ENCODE measurements at places on chromosomes 6 and 20.
A peak's percentile ranks its signal among the peaks of the same experiment; 100 is the strongest.

- DNase-seq: no peak
Observed at GRCh38 chr6:101760843-101761621, 367.5 kb downstream of the GRIK2 start.

DNA sequence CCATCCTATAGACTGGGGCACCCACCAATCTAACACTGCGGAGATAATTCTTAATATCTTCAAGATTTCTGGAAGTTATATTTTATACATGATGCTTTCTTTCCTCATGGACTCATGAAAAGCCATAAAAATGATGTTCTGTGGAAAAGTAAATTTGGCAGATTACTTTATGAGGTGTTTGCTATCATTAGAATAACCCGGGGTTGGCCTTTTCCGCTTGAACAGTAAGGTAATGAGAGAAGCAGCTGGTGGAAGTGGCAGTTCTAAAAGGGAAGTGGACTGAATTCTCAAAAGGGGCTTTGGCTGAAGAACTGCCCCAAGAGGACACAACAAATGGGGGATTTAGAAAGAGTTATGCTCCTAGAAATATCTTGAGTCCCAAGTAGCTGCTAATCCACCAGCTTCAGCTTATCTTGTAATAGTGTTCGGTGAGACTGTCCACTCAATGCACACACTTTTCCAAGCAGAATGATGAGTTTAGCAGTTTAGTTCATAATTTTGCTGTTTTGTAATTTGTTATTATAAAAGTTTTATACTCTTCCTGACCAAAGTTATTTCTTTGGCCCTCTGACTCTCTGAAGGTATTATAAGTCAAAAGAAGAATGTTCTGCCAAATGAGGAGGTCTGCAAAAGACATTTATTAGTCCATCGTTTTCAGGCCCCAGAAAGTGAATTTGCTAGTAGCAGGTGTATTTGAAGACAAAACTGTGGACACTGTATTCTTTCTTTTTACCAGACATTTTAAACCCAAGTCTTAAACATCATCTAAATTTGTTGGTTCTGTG lies 2.9 kb downstream of the ISM1 start:
- DNase-seq: no peak

GRCh38 chr6:129859524-129859923 lies 1.6 kb downstream of the TMEM244 start:
- no peak for DNase-seq

DNA sequence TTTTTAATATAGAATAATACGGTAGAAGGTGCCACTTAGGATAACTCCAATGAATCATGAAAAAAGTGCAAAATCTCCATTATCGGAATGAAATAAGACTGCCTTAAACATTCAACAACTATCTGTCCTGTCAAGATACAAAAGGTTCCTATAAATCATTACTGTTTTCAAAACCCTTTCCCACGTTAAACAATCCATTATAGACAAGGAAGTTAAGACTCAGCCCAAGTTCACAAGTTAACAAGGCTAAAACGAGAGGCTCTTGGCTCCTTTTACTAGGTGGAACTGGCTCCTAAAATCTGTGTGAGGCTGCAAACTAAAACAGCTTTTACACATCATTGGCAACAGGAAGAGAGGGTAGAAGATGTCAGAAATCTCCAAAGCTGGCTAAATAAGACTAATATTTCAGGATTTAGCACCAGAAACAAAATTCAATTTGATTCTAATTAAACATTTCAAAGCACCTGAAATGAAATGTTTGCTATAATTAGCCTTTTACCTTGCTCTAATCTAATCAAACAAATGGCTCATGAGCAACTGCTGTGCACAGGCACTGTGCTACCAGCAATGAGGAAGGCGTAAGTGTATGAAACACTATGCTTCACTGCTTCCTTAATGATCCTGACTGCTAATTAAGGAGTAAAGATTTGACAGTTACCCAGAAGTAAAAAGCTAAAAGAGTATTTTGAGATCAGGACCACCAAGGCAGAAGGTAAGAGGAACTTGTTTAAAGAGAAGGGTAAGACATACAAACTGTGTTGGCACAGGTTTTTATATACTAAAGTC lies 109.7 kb downstream of the DST start:
- no peak for DNase-seq

GRCh38 chr6:49202924-49203536 lies 260.0 kb downstream of the MMUT start:
- no peak for DNase-seq

DNA sequence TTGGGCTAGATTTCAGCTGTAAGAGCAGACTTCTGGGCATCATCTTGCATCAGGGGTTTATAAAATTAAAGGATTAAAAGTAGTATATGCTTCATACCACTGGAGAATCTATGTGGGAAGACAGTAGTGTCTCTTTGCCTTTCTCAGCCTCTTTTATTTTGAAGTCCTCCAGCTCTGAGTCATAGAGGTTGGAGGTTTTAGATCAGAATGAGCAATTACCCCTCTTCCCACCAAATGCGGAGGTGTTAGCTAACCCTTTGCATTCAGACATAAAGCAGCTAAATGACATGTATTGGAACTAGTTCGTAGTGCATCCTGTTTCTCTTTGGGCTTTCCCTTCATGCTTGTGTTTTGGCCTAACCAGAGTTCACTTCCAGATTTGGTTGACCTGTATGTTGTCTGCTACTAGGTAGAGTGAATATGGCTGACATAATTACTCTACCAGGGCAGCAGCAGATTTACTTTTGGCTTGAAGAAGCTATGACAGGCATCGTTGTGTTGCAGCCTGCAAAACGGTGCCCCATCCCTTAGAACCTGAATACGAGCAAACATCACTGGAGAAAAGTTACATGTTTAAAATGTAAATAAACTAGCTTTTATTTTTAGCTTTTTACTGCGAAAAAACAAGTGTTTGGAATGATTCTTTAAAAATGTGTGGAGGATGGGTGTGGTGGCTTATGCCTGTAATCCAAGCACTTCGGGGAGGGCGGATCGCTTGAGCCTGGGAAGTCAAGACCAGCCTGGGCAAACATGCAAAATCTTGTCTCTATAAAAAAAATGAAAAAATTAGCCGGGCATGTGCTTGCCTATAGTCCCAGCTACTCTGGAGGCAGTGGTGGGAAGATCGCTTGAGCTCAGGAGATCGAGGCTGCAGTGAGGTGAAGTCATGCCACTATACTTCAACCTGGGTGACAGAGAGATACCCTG lies 82.2 kb downstream of the MYO6 start:
- peak; percentile 46 for DNase-seq

GRCh38 chr6:111780393-111780792 lies 92.9 kb downstream of the FYN start:
- DNase-seq: no peak

- peak; percentile 77 for DNase-seq
Observed at GRCh38 chr6:146700078-146700686, 101.4 kb downstream of the ADGB start.

GRCh38 chr20:40962733-40963504 lies 65.7 kb upstream of the TOP1 start:
- DNase-seq: peak; percentile 77

GRCh38 chr6:110364364-110365105 lies 6.4 kb upstream of the METTL24 start:
- no peak for DNase-seq

GRCh38 chr20:16974080-16974854 lies 226.1 kb downstream of the OTOR start:
- no peak for DNase-seq

DNA sequence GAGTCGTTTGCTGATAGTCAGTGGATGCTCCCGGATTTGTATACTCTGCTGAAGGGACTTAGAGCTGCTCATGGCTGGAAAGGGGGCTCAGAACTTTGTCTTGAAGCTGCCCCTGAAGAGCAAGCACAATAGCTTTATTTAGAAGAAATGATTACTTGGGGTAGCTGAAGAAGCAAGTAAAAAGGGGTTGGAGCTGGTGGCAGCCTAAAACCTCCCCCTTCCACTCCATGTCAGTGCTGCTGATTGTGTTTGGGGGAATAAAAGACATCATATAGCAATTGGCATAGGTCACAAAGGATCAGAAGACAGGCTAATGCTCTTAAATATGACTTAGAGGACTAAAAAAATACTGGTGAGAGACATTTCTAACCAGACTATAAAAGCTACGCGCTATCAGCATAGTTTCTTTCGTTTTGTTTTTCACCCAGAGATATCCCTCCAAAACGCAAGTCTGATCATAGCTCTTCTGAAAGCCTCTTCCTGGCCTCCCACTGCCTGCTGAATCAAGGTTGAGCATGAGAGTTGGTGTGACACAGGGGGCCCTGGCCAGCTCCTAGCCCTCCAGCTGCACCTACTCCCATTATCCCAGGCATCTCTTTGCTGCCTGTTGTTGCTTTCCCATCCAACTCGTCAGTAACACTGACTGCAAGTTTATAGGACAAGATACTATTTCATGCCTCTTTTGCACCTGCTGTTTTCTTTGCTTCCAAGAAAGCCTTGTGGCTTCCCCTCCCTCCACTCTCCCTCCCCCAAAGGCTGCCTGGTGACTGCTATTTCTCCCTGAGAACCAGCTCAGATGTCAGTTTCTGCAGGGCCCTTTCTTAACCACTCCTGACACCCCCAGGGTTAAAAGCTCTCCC lies 33.9 kb upstream of the SGK1 start:
- DNase-seq: no peak

All from RKO (cell line).